Iris pigment epithelial cell (primary cell): ENCODE measurements at places on chromosomes 2 and 18.
A peak's percentile ranks its signal among the peaks of the same experiment; 100 is the strongest.

DNA sequence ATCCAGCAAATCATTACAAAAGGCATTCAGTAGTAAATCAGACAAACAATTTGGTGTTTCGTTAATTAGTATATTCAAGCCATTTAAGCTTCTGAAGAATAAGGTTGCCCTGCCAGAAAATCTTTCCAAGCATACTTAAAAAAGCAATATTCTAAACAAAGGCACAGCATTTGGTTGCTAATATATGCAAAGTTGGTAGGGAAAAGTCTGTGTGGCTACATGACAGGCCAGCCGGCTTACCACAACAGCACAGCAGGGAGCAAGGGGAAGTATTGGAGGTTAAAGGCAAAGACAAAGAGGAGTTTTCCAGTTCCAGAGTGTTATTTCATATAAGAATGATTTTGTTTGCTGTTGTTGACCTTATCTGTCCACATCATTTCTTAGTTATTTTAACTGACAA is 282.3 kb downstream of the MBD5 start:
- no peak for DNase-seq

DNA sequence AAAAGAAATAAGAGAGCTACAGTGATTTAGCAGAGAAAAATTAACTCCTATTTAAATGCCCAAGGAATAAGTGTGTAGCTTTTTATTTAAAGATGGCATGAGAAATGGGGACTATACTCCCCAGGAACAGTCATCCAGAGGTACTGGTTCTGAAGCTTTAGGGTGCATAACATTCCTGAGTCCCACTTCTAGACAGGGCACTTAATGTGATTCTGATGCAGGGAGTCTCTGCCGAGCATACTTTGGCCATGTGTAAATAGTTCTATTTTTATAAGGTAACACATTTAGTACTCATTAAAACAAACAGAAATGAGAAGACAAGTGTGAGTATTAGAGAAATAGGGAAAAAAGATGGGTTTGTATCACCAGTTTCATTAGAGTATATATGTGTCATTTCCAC is 154.7 kb upstream of the WDSUB1 start:
- DNase-seq, result no peak

DNA sequence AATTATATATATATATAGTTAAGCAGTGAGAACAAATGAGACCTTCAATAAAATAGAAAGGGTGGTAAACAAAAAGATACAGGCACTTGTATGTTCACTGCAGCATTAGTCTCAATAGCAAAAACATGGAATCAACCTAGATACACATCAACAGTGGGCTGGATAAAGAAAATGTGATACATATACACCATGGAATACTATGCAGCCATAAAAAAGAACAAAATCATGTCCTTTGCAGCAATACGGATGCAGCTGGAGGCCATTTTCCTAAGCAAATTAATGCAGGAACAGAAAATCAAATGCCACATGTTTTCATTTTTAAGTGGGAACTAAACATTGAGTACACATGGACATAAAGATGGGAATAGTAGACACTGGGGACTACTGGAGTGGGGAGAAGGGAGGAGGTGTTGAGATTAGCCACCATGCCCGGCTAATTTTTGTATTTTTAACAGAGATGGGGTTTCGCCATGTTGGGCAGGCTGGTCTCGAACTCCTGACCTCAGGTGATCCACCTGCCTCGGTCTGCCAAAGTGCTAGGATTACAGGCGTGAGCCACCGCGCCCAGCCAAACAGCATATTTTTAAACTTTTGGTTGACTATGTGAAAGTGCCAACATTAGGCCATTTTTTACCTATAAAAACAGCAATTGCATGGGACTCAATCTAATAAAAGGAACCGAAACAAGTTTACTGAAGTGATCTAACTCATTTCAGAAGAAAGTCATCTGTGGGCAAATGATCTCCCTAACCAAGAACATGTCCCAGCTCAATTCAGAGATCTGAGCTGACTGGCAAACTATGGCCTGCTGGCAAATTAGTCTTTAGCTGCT is 23.7 kb downstream of the ICA1L start:
- DNase-seq, result no peak

- peak; percentile 80 for DNase-seq
Observed at GRCh38 chr2:134836986-134837385, 1.4 kb upstream of the ACMSD start.
